CD4-positive, alpha-beta T cell treated with Interferon alpha-2 for 1 hour (primary cell): ENCODE measurements at places on chromosomes 1 and 21.

GRCh38 chr1:11494771-11495170, 15.8 kb downstream of the DISP3 start:
- no peak for DNase-seq

GRCh38 chr1:24894002-24894401, 36.1 kb downstream of the RUNX3 start:
- no peak for DNase-seq

DNA sequence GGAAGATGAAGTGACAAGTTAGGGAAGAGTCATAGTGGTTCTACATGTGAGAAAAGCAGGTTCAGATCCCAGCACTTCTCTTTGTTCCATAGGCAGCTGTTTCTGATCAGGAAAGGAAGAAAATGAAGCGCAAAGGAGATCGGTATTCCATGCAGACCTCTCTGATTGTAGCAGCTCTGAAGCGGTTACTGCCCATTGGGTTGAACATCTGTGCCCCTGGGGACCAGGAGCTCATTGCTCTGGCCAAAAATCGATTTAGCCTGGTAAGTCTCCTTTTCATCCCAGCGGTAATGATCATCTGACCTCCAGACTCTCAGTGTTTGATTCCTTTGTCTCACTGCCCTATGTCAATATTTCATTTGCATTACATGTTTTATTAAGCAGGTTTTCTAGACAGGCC, 173.6 kb downstream of the ZP4 start:
- no peak for DNase-seq

DNA sequence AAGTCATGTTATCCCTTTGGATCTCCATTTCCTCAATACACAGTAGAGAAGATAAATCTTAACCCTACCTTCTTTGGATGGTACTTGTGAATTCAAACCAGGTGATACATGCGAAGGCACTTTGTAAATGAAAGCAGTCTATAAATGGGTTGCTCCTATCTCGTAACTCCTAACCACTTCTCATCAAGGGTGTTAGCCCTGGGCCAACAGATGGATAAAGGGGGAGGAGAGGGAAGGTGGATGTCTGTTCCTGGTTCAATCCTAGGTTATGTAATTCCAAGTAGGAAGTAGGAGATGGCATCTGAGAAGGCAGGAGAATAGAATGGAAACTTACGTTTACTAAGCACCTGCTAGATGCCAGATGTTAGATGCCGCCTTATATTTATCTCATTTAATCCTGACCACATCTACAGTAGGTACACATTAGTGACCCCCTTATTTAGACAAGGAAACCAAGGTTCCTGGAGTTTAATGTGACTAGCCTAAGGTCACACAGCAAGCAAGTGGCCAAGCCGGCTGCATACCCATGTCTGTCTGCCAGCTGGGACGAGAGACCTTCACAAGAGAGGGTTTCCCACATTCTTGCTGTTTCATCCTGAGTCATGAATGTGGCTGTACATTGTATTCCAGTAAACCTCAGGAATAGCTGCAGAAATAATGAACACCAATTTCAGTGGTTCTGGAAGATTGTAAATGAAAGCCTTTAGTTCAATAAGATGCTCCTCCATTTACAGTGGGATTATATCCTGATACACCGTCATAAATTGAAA, 47.7 kb downstream of the ELAVL4 start:
- no peak for DNase-seq

- DNase-seq, result no peak
Measured at GRCh38 chr1:2101946-2102345, 51.7 kb downstream of the PRKCZ start.

DNA sequence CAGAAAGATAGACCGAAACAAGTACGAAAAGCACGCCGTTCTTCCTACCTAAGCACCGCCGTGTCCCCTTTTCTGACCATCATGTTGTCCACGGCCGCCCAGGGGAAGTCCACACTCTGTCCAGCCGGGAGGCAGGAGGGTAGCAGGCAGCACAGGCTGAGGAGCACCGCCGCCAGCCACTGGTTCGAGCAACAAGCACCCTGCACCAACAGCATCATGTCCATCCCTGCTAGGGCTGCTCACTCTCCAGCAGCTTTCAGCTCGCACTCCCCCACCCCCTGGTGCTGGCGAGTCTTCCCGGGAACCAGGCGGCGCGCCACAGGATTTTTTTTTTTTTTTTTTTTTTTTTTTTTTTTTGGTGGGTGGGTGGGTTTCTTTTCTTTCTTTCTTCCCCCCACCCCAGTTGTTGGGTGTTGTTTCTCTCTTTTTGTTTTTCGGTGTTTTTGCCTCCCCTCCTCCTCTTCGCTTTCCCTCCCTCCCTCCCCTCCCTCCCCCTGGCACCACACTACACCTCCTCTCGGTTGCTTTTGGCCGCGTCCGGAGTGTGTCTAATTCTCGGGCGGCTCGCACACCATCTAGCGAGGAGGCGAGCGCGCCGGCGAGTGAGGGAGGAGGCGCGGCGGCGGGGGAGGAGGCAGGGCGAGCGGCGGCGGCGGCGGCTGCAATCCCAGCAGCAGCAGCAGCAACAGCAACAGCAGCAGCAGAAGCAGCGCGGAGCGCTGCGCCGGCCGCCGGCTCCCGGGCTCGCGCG, at the start of gene NEGR1:
Gene NEGR1 (minus strand): TSS at position 269 of the 751 bp plus-strand sequence.
- DNase-seq, result peak; percentile 64

DNA sequence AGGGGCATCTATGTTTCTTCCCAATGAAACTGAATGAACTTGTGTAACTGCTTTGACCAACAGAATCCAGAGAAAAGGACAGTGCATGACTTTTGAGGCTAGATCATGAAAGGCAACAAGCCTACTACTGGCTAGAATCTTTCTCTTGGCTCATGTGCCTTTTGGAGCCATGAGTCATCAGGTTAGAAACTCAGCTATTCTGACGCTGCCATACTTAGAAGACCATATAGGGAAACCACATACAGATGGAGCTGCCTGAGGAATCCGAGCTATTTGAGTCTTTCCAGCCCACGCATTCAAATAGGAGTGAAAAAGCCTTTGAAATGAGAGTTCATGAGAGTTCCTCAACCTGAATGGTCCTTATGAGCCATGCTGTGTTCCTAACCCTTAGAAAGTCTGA, 738.5 kb upstream of the CHRM3 start:
- no peak for DNase-seq

- no peak for DNase-seq
Measured at GRCh38 chr1:119081700-119082099, 58.8 kb downstream of the WARS2 start.

DNA sequence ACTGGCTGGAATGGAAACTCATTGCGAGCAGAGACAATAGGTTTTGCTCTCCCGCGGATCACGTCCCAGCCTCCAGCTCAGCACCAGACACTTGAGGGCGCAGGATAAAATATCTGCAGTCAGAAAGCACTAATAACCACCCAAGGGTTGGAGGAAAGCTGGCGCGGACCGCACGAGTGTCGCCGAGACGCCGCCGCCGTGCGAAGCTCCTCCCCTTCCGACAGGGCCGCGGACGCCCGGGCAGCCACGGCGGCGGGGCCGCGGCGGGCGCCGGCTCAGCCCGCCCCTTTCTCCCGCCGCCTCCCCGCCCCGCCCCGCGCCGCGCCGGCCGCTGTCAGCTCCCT, at the start of gene CMPK1:
Gene CMPK1 (plus strand): TSS at position 213 of the 344 bp plus-strand sequence. CDS start 156 bp downstream, outside the sequence.
- peak; percentile 84 for DNase-seq

GRCh38 chr1:117608758-117609157, 2.9 kb downstream of the TENT5C start:
- DNase-seq, result peak; percentile 17
